ENCODE measurements at places on chromosomes 13 and 19.

DNA sequence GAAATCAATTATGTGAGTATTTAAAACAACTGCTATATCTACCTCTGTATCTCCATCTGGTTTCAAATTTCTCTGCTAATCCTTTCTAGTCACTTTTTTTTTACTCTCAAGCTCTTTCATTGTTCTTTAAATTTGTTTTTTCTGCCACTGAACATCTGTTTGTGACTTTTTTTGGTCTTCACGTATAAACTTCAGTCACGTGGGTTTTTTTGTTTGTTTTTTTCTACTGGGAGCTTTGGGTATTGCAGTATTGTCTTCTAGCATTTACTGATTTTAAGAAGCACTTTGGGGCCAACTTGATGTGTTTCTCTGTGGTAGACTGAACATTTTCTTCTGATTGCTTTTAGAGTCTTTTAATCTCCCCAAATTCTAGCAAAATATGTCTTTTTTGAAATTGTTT lies 262.6 kb upstream of the RXFP2 start:
- no peak for DNase-seq

DNA sequence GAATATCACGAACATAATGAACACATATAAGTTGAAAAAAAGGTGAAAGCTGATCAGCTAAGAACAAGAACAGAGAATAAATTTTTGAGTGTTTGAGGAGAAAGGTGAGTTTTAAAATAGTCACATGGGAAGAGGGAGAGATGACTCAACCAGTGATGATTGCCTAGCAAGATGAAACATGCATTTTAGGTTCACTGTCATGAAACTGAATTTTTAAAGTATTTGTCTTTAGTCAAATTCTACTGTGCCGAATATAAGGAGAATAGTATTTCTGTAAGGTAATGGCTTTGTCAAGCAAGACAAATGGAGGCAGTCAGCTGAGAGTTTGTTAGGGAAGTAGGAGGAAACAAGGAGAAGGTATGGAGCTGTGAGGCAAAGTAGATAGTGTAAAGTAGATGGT lies 2557.4 kb downstream of the PCDH9 start:
- no peak for DNase-seq

DNA sequence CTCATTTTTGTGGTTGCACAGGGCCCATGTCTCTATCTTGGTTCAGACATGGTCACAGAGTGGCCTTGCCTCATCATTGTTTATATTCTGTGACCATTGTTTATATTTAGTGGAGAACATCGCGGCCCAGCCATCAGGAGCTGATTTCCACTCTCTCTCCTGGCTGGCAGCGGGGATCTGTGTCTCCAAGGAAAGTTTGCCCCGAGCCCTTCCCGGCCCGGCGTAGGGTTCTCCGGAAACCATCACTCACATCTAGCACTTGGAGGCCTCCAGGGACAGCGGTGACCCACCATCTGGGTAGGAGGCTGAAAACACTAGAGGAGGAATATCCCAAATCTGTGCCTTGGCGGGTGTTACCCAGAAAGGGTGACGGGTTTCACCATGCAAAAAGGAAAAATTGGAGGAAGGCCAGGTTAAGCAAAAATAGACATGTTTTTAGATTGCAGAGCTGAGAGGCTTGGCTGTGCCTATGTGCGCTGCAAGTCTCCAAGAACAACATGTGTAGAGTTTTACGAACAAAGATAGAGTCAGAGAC lies 726 bp upstream of the ZNF358 start:
- DNase-seq: no peak

DNA sequence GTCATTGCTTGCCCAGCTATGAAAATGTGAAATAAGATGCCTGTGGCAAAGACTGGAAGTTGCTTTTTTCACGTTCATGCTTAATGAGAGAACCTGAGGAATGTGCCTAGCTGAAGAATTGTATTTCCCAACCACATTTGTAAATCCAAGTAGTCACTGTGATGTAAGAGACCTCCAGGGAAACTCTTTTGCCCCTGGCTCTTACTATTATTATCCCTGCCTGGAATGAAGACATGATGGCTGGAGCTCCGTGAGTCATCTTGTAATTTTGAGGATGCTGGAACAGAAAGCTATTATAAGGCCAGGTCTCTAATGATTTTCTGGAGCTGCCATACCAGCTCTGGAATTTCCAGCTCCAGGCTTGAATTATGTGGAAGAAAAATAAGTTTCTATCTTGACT lies 894.3 kb downstream of the DIAPH3 start:
- DNase-seq: no peak

DNA sequence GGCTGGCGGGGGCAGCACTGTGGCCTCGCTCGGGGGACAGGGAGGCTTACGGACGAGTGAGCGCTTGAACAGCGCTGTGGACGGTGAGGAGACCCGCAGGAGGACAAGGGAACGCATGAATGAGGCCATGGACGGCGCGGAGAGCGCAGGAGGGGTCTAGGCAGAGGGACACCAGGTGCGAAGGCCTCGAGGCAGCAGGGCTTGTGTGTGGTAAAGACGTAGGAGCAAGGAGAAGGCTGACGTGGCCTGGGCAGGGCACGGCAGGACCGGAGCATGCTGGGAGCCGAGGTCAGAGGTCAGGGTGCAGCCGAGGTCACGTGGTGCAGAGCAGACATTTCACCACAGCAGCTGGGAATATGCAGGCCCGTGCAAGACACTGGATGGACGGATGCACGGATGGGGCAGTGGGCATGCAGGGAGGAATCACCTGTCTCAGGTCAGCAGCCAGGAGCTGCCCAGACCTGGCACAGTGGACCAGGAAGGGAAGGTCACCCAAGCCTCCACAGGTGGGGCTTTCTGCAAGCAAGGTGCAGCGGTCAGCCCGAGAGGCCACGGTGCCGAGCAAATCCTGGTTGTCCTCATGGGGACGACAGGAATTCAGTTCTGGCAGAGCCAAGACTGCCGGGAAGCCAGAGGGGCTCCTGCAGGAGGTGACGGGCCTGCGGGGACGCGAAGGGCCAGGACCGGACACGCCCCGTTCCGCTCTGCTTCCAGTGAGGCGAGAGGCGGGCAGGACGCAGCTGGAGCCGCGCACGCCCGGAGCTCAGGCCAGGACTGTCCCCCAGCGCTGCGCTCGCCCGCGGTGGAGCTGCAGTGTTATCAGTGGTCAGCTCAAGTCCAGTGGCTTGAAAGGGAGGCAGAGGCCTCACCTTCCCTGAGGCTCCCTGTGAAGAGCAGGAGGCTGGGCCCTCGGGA lies 72.2 kb downstream of the RASA3 start:
- no peak for DNase-seq

- no peak for DNase-seq
Measured at GRCh38 chr19:38442736-38443135, 9.2 kb downstream of the RYR1 start.

DNA sequence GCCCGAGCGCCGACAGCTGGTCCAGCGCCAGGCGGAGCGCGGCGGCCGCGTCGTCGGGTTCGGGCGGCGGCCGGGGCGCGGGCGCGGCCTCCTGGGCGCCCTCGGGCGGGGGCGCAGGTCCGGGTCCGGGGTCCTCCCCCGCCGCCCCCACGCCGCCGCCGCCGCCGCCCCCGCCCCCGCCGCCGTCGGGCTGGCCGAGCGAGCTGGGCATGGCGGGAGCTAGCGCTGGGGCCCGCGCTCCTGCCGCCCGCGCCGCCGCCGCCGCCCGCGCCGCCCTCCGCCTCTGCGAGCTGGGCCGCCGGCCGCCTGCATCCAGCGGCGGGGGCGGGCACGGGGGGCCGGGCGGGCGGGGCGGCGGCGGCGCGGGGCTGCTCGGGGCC lies 287 bp downstream of the MEX3D start:
- DNase-seq: no peak

- no peak for DNase-seq
Measured at GRCh38 chr19:35470128-35470527, 20.1 kb downstream of the KRTDAP start.

DNA sequence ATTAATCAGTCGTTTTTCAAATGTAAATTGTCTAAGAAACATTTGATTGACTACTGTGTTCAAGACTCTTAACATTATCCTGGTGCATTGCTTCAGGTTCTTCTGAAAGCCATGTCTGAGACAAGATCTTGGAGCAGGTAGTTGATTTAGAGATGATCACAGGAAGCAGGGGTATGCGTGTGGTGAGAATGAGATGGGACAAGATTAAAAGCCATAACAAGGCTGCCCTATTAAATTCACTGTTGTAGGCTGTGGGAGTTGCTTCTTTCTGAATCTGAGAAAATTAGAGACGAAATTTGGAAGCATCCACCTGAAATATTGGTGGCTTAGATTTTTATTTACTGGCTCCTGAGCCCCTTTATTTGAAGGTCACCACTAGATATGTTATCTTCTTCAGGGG lies 687.4 kb upstream of the SLITRK6 start:
- DNase-seq: no peak

GRCh38 chr13:105518086-105518485 lies 1017.4 kb downstream of the EFNB2 start:
- DNase-seq: no peak

DNA sequence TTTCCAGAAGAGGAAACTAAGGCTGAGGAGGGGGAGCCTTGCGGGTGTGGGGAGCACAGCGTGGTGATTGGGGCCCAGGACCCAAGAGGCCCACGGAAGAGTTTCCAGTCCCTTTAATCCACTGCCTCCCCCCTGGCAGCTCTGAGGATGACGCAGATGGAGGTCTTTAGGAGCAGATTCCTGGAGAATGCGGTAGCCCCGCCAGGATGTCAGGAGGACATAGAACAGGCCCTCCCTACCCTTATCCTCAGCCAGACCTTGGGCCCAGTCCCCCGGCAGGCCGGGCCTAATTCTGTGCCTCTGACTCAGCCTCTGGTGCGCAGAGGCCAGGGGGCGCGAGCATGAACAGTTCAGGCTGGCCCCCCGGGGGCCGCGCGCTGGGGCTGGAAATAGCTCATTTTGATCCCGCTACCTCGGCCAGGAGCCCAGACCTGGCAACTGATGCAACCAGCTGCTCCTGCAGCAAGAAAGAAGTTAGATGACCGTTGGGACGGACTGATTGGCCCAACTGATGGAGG lies 461 bp upstream of the HSPB6 start:
- DNase-seq: no peak

DNA sequence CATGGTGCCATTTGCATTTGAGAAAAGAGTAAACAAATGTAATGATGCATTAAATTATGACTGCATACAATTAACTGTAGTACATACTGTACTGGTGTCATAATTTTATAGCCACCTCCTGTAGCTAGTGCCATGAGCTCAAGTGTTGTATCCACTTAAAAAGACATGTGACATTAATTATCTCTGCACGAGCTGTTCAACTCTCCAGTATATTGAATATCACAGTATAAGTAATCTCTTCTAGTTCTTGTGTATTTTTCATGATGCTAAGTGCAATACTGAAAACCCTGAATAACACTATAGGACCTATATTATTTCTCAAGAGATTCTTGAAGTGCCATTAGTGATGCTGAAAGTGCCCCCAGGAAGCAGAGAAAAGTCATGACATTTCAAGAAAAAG lies 387.3 kb downstream of the PCDH17 start:
- no peak for DNase-seq

- no peak for DNase-seq
Measured at GRCh38 chr13:100738176-100738855, 63.7 kb upstream of the TMTC4 start.

DNA sequence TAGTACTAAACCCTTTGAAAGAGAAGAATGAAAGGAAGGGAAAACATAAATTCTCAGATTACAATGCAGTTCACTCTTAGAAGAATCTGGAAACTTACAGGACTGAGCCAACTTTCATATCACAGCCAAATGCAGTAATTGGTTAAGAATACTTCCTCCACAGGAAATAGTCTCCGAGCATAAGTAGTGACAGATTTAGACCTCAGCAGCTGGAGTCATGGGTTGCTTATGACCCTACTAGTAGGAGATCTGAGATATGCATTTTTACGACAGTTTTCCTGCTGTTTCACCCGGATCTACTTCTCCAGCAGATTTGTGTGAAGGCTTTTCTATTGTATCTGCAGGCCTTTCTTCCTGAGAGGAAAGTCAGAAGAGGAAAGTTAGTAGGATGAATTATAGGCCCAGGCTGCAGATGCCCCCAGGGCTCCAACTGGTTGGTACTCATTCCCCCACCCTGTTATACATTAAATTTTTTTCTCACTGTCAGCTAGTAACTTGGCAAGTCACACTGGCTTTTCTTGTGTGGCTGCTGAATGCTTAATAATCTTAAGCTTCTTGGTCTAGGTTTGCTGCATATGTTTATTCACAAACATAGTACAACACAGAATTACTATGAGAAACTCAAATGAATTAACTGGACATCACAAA lies 1241.5 kb upstream of the MIR17HG start:
- DNase-seq: no peak

GRCh38 chr19:39296906-39297305 lies 699 bp downstream of the IFNL1 start:
- no peak for DNase-seq

GRCh38 chr19:5470264-5470671 lies 15.1 kb downstream of the ZNRF4 start:
- DNase-seq: no peak

DNA sequence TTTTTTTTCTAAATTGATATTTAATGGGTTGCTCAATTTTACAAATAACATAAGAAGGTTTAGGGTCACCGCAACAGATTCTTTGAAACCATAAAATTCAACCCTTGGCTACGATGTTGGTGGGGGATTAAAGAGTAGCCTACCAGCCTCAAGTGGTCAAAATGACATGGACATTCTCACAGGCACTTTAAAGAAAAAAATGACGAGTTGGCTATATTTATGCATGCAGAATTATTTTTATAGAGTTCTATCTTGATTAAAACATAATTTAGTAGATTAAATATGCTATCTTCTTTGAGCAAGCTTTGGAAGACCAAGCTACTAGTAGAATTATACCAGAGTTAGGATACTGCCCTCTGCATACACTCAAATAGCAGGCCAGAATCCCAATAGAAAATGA lies 293.0 kb downstream of the DCT start:
- no peak for DNase-seq

DNA sequence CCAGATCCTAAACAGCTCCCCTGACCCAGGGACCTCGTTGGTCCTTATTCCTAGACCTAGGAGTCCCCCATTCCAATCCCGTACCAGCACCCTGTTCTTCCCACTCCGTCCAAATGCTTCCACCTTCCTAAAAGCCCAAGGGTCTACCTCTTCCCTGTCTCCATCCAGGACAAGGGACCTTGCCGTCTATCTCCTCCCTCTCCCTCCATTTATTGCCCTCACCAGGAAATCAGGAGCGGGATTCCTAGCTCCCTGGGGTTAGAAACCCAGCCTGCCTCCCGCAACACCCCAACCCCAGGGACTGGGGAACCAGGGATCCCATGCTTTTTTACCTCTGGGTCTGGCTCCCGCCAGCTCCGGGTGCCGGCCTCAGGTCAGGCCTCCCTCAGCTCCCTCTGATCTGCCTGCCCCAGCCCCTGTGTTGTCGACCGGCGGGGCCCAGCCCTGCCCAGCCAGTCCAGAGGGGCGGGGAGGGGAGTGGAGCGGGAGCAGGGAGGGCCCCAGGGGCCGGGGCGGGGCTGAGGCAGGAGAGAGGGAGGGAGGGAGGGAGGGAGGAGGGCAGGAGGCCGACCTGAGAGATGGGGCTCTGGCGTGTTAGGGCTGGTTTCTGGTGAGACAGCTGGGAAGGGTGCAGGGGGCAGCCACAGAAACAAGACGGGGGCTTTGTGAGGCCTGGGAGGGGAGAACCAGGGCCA lies at the start of gene B3GNT8:
B3GNT8 (minus strand) TSS at position 423 of the 695 bp plus-strand sequence. CDS start 596 bp downstream, outside the sequence.
- no peak for DNase-seq

- no peak for DNase-seq
Measured at GRCh38 chr19:19624032-19624570, 3.9 kb downstream of the LPAR2 start.

- DNase-seq: no peak
Measured at GRCh38 chr19:38550376-38550775, 67.4 kb downstream of the MAP4K1 start.

- no peak for DNase-seq
Measured at GRCh38 chr13:68369739-68370138, 1139.6 kb upstream of the PCDH9 start.

- DNase-seq: no peak
Measured at GRCh38 chr13:113348591-113348990, 15.3 kb downstream of the GRTP1 start.

Data from SW 1271 (cell line).